ENCODE measurements at places on chromosomes 2 and 18.
A peak's percentile ranks its signal among the peaks of the same experiment; 100 is the strongest.

- DNase-seq = no peak
Measured at GRCh38 chr18:48376934-48377333, 32.2 kb downstream of the ZBTB7C start.

GRCh38 chr18:78245451-78245850 lies 734.2 kb upstream of the SALL3 start:
- DNase-seq = no peak

DNA sequence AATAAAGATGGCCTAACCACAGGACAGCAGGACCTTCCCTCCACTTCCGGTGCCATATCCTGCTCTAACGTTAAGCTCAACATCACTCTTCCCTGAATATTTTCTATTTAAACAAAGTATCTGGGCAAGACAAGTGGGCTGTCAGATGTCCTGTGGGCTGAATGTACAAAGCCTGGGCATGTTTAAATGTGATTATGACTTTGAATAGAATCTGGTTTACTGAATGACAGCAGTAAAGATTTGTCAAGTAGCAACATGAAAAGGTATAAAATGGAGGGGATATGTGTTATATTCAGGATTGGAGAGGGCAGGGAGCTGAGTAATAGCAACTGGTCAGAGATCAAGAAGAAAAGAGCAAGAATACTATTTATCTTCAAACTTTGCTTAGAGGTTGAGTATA lies 540.9 kb downstream of the NRXN1 start:
- no peak for DNase-seq

GRCh38 chr2:213703406-213704098 lies 419.3 kb downstream of the SPAG16 start:
- no peak for DNase-seq

DNA sequence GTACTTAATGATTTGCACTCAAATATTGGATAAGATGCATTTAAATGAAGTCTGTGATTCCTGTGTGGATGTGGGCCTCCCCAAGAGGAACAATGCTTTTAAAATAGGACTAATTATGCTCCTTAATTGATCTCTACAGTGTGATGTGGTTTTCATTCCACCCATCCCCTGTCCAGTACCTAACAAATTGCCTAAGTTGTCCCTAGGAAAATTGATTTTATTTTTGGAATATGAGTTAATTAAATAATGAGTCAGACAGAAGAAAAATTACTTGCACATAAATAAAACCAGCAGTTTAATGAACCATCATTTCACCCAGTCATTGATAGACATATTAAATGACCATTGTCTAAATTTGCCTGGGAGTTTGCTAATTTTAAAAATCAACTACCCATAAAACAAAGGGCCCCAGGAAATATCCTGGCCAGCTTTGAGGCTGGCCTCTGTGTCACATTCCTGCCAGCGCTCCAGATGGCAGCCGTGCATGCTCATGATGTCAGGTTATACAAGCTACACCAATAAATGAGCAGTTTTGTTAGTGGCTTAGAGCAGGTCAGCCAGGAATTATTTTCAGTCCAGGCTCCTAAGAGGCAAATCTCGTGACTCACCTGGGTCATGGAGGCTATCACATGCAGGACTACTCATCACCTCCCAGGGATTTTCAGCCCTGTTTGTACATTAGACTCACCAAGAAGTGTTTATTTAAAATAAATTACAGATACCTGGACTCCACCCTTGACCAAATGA lies 31.9 kb downstream of the ABHD3 start:
- DNase-seq = no peak

- DNase-seq = no peak
Measured at GRCh38 chr2:202566286-202566685, 68.5 kb upstream of the FAM117B start.

- no peak for DNase-seq
Measured at GRCh38 chr2:172323256-172323655, 104.1 kb upstream of the ITGA6 start.

DNA sequence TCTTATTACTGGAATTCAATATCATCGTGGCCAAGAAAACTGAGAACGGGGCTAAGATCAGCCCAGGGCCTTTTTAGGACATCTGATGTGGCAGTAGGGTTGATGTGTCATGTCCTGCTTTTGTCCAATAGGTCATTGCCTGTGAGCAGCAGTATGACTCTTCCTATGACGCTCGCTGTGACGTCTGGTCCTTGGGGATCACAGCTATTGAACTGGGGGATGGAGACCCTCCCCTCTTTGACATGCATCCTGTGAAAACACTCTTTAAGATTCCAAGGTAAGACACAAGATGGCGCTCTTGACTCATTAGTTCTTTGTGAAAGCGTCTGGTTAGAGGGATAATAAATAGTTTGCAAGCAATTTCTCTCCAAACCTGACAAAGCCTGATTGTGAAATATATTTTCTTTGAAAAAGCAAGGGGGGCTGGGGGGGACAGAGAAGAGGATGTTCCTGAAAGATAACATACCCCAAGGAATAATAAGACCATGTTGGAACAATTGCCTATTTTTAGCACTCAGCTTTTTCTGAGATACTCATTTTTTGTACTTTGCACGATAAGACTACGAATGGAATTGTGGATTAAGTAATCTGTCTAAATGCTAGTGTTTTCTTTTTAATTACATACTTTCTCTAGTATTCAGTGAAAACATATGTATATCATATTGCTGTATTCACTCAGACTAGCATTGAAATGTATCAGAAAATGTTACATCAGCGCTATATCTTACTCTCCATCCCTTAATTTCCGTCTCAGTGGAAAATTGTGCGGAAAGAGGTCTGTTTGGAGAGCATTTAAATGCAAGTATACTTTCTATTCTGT lies 58.1 kb downstream of the MYO3B start:
- no peak for DNase-seq

- DNase-seq = no peak
Measured at GRCh38 chr2:112583497-112584133, 794 bp upstream of the CHCHD5 start.

GRCh38 chr2:182366628-182367027 lies 60.2 kb downstream of the PDE1A start:
- DNase-seq = no peak

GRCh38 chr2:108536133-108536780 lies 2.0 kb downstream of the LIMS1 start:
- DNase-seq = no peak

DNA sequence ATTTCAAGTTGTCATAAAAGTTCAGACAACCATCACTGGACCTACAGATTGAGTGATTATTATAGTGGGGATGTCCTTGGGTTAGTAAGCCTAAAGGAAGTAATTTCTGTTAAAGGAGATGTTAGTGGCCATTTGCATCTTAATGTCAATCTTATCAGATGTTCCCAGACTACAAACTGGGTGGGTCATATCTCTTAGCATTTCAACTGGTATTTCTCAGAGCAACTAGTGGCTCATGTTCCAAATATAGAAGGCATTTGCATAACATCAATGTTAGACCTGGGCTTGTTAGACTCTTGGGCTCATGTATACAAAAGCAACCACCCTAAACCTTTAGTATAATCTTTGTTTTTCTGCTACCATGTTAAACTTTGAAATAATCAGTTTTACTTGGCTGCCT lies 17.9 kb downstream of the PLEKHA3 start:
- DNase-seq = no peak

DNA sequence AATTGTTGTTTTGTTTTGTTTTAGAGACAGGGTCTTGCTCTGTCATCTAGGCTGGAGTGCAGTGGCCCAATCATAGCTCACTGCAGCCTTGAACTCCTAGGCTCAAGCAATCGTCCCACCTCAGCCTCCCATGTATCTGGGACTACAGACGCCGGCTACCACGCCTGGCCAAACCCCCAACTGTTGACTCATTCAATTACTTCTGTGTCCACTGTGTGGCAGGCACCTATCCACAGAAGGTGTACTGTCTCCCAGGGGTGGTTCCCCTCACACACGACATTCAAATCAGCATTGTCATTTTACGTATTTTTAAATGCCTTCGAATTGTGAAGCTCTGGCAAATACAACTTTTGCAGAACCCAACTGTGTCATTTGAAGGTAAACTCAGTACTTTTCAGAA lies 188.0 kb upstream of the REV1 start:
- DNase-seq = no peak

DNA sequence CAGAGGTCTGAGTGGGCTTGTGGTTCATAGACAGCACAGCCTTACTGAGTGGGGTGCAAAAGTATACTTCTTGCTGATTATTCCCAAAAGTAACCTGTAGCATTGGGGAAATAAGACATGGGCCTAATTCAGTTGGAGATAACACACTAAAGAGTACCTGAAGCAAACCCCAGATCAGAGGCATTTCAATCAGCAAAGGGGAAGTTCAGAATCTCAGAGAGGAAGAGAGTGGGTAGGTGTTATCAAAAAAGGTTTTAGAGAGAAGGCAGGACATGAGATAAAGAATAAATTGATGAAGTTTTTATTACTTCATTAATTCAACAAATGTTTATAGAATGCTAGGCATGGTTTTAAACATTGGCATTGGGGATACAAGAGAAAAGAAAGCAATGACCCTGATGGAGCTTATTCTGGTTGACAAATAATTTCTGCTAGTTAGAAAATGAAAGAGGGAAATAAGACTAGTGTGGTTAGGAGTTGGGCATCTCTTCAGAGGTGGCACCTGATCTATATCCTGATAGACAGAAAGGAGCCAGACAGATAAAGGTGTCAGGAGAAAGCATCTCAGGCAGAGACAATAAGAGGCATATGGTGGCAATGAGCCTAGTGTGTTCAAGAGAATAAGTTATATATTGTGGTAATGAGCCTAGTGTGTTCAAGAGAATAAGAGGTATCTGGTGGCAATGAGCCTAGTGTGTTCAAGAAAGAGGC lies 153.8 kb upstream of the SETBP1 start:
- DNase-seq = no peak

- no peak for DNase-seq
Measured at GRCh38 chr2:3557639-3558204, 411 bp downstream of the RNASEH1 start.

DNA sequence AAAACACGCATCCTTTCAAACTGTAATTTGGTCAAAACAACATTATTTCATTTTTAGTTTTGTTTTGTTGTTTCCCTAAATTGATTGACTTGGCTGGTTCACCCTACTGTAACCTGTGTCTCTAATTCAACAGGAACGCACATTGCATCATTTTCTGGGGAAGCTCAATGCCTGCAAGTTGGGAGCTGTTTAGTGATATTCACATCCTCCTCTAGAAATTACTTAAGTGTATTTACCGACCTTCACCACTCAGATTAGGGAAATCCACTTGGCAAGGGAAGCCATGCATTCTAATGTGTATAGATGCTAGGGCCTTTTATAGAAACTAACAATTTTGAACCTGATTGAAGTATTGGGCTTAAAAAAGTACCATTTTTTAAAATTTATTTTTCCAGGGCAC lies 7.3 kb upstream of the TPO start:
- no peak for DNase-seq

DNA sequence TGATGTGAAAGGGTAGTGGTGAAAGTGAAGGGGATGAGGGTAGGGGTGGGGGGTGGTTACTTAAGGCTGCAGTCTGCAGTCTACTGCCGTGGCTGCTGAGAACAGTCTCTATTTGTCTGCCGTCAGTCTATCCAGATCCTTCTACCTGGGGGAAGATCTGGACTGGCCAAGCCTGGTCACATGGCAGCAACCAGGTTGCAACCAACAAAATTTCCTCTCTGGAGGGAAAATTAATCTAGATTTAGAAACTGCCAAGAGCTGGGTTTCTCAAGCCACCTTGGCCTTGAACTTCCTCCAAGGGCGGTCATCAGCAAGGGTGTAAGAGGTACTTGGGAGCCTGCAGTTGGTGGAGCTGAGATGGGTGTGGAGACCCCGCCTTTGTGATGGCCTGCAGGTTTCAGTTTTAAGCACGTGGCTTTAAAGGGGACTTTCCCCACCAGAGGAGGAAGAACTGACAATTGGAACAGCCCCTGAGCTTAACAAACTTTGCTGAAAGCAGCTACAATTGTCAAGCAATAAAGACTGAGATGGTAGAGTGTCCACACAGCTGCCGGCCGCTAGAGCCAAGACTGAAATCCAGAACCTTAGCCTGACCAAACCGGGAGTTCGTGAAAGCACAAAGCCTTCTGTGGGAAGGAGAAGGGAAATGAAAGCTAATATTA lies 31.4 kb upstream of the KCMF1 start:
- DNase-seq = peak; percentile 41

DNA sequence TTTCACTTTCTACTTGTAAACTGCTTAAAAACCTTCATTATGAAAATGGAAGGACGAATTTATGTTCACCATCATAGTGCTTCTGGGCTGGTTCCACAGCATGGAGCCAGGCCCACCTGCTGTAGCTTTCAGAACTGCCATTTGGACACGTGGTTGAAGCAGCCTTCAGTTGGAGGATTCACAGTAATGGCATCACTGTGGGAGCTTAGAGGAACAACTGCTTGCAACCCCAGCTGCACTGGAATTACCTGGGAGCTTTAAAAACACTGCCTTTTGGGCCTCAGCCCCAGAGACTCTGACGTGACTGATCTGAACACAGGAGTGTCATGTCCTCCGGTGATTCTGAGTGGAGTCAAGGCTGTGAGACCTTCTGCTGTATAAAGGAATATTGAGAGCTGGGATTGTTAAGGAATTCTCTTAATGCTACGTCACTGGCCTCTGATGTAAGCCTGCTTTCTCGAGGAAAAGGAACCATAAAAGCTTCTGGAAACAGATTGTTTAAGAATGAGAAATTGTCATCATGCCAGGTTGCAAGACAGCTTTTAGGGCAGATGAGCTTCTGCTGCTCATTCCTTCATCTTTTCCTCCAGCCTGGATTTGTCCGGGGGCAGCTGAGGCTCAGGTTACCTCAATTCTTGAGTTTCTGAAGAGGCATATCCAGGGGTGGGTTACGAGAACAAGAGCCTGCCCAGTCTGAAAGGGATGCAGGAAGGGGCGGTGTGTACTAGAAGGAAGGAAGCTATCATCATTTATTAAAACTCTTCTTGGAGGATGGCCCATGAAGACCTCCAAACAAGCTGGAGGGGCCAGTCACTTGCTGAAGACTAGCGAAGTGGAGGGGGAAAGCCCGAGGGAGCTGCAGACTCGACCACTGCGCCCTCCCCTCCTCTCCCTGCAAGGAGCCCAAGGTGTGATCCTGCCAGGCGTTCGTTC lies 1.3 kb upstream of the IL1R1 start:
- no peak for DNase-seq

DNA sequence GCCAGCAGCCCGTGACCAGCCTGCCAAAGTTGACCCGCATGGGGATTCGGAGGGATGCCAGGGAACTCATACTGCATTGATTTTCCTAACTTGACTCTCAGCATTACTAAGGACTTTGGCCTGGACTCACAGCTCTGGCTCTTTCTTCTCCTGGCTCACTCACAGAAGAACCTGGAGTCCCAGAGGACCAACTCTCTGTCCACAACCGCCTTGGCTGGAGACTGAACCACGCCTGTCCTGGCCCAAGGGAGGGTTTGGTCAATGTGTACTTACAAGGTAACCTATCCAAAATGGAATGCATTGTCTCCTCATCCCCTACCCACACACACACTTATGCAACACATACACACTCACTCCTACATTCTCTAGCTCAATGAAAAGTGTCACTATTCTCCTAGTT lies 135.6 kb upstream of the KLHL29 start:
- no peak for DNase-seq

GRCh38 chr2:23523373-23524260 lies 138.6 kb downstream of the KLHL29 start:
- no peak for DNase-seq

DNA sequence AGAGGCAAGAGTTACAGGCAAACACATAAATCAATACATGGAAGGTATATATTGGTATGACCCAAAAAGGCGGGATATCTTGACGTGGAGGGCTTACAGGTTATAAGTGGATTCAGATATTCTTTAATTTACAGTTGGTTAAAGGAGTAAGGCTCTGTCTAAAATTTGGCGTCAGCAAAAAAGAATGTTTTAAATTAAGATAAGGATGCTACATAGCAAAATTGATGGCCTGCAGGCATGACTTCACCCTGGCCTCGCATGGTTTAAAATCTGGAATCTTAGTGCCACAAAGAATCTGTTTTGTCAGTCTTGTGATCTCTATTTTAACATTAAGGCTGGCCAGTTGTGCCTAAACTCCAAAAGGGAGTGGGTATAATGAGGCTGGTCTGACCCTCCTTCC lies 58.4 kb upstream of the REL start:
- no peak for DNase-seq
